ENCODE measurements at places on chromosomes 11 and 22. TPM values are rescaled to one million over a fixed set of nuclear protein-coding genes. Genes with fewer than 3 reads are reported as not detected.

Gene FREY1
- polyA plus RNA-seq = not detected

Gene PPP1R14B
- polyA plus RNA-seq = 234 TPM

DNA sequence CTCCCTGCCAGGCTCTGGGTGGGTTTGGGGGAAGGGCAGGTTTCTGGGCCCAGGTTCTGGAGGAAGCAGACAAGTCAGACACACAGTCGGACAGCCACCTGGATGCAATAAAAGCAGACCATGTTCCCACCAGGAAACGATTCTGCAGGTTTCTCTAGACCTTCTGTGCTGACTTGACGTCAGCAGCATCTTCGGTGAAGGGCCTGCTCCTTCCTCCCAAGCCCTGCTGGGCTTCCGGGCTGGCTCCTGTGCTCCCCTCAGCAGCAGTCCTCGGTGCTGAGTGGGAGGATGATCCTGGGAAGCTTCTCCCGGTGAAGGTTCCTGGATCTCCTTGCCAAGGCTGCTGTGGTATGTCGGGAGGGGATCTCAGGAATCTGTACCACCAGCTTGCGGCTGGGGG is 240.0 kb downstream of the GRIK4 start:
- H3K4me3 ChIP-seq = no peak overlapping the region
- H3K36me3 ChIP-seq = no peaks in the 10 kb centered on the region
- no peaks in the 10 kb centered on the region for H3K4me1 ChIP-seq
- no peak overlapping the region for H3K27ac ChIP-seq
- peaks cover 32% of the 10 kb centered on the region for H3K27me3 ChIP-seq
- no peak for DNase-seq

DNA sequence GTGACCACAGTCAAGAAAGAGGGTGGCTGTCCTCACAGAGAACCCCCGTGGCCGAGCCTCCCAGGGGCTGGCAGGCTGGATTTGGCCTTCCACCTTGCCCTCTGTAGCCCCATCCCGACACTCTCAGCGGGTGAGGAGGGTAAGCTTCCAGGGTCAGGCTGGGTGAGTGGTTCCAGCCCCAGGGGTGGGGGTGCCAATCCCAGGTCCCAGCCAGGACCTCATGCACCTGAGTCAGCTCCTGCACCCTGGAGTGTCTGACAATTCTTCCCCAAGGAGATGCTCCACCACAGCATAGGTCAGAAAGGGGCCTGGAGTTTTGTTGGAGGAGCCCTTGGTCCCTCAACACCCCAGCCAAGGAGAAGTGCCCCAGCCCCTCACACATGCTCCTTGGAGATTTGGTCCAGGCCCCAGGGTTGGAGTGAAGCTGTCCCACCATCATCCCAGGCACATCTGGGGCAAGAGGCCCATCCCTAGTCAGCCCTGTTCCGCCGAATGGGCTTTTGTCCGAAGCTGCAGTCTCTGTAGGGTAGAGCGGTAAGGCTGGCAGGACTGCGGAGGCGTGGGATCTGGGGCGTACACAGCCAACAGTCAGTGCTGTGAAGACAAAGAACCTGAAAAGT is 8.4 kb downstream of the LINC01488 start:
- H3K27me3 ChIP-seq = no peaks in the 10 kb centered on the region
- H3K27ac ChIP-seq = no peak overlapping the region
- no peak overlapping the region for H3K4me3 ChIP-seq
- no peak for DNase-seq
- H3K4me1 ChIP-seq = peaks cover 7% of the 10 kb centered on the region

- peaks cover 11% of the 10 kb centered on the region for H3K4me1 ChIP-seq
- H3K27me3 ChIP-seq = no peaks in the 10 kb centered on the region
- no peak overlapping the region for H3K4me3 ChIP-seq
- DNase-seq = peak; percentile 67
- peaks cover 11% of the 10 kb centered on the region for H3K36me3 ChIP-seq
These were observed 43.8 kb downstream of the C11orf58 start for GRCh38 chr11:16781936-16782919.

Gene OR8D1
- not detected for polyA plus RNA-seq

Gene KLHL35
- 1.8 TPM for polyA plus RNA-seq

GRCh38 chr22:32331918-32332725 is 25.5 kb upstream of the RFPL3 start:
- H3K4me3 ChIP-seq = no peak overlapping the region
- H3K27ac ChIP-seq = peak overlapping the region; percentile 33
- no peaks in the 10 kb centered on the region for H3K4me1 ChIP-seq
- DNase-seq = no peak
- no peaks in the 10 kb centered on the region for H3K36me3 ChIP-seq
- H3K27me3 ChIP-seq = no peaks in the 10 kb centered on the region

DNA sequence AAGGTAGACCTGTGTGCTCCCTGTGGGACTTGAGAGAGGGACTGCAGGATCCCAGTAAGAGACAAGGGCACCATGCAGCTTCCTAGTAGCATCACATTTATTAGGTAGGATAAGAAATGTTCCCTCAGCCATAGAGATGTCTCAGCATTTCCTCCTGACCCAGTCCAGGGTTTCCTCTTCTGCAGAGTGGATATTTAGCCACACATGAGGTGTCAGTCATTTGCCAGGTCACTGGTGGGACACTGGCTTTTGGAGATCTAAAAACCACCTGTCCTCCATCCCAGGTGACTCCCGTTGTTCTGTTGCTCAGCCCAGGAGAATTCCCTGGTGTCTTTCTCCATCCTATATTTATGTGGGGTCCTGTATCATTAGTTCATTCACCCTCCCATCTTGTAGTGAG is 117.5 kb upstream of the NNMT start:
- no peaks in the 10 kb centered on the region for H3K27me3 ChIP-seq
- H3K36me3 ChIP-seq = no peaks in the 10 kb centered on the region
- DNase-seq = no peak
- H3K27ac ChIP-seq = peak overlapping the region; percentile 92
- H3K4me1 ChIP-seq = peaks cover 96% of the 10 kb centered on the region
- H3K4me3 ChIP-seq = no peak overlapping the region

Gene ALDH3B2
- not detected for polyA plus RNA-seq

Gene UPB1
- not detected for polyA plus RNA-seq

Gene MS4A6A
- polyA plus RNA-seq = 34.2 TPM

Gene NUDT22
- polyA plus RNA-seq = 62.4 TPM

- no peak for DNase-seq
- no peak overlapping the region for H3K4me3 ChIP-seq
- H3K27ac ChIP-seq = no peak overlapping the region
- H3K36me3 ChIP-seq = no peaks in the 10 kb centered on the region
- no peaks in the 10 kb centered on the region for H3K27me3 ChIP-seq
These were observed 83.8 kb upstream of the ATXN10 start for GRCh38 chr22:45587638-45588505.

- DNase-seq = peak; percentile 79
- H3K27me3 ChIP-seq = no peaks in the 10 kb centered on the region
- H3K4me3 ChIP-seq = peak overlapping the region; percentile 70
- no peaks in the 10 kb centered on the region for H3K36me3 ChIP-seq
These were observed 918 bp upstream of the CAPN5 start for GRCh38 chr11:77065878-77066228.

Gene HTR3A
- polyA plus RNA-seq = not detected

Gene PANX3
- not detected for polyA plus RNA-seq

- H3K27me3 ChIP-seq = no peaks in the 10 kb centered on the region
- no peak for DNase-seq
- no peak overlapping the region for H3K4me3 ChIP-seq
- H3K4me1 ChIP-seq = peaks cover 34% of the 10 kb centered on the region
- no peaks in the 10 kb centered on the region for H3K36me3 ChIP-seq
These were observed 43.9 kb downstream of the RTN4R start for GRCh38 chr22:20224256-20224626.

All from stomach (tissue), 19 donors.